Left lung (tissue), 14 donors: ENCODE measurements at places on chromosomes 5 and 9. TPM values are rescaled to one million over a fixed set of nuclear protein-coding genes. Genes with fewer than 3 reads are reported as not detected.

The HDAC3 gene
- polyA plus RNA-seq, result 120 TPM

The F12 gene
- polyA plus RNA-seq, result 0.20 TPM

The C9orf50 gene
- 0.23 TPM for polyA plus RNA-seq

The TCOF1 gene
- 29.0 TPM for polyA plus RNA-seq

The SPATA6L gene
- 7.3 TPM for polyA plus RNA-seq

The TMEM252 gene
- 2.5 TPM for polyA plus RNA-seq

DNA sequence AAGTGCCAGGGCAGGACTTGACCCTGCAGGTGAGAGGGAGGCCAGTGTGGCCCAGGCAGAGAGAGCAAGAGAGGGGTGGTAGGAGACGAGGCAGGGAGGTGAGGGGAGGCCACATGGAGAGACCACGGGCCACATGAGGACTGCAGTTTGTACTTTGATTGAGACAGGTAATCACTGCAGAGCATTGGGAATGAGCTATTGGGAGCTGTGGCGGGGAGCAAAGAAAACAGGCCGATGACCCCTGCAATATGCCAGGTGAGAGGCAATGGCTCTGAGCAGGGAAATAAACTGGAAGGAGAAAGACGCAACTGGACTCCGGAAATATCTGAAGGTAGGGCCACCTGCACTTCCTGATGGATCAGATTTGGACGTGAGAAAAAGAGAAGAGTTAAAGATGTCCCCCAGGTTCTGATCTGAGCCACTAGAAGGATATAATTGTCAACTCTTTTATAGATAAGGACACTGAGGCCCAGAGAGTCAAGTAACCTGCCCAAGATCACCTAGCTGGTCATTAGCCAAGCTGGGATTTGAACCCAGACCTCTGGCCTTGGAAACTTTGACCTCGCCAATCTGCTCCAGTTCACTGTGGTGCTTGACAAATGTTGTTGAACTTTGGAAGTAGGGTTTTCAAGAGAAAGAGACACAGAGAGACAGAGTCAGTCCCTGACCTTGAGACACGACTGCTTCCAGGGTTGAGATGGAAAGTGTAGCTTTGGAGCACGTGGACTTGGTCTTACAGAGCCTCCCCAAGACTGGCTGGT lies 42.3 kb downstream of the DUSP1 start:
- DNase-seq, result no peak

DNA sequence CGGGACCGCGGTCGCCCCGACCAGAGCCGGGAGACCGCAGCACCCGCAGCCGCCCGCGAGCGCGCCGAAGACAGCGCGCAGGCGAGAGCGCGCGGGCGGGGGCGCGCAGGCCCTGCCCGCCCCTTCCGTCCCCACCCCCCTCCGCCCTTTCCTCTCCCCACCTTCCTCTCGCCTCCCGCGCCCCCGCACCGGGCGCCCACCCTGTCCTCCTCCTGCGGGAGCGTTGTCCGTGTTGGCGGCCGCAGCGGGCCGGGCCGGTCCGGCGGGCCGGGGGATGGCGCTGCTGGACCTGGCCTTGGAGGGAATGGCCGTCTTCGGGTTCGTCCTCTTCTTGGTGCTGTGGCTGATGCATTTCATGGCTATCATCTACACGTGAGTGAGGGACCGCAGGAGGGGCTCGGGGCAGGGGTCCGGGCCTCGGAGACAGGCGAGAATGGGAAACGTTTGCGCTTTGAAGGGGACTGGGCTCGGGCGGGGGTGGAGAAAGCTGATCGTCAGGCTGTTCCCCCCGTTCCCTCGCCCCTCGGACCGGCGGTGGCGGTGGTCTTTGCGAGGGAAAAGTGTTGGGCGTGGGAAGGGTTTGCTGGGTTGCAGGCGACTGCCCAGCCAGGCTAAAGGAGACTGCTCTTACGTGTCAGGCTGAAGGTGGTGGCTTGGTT lies 457 bp downstream of the UGCG start:
- peak; percentile 89 for DNase-seq

GRCh38 chr5:4245076-4245475 lies 649.4 kb downstream of the IRX1 start:
- no peak for DNase-seq

GRCh38 chr5:11164531-11165294 lies 403.7 kb upstream of the DAP start:
- DNase-seq, result no peak

GRCh38 chr9:34568774-34569173 lies 20.8 kb downstream of the CNTFR start:
- DNase-seq, result no peak

DNA sequence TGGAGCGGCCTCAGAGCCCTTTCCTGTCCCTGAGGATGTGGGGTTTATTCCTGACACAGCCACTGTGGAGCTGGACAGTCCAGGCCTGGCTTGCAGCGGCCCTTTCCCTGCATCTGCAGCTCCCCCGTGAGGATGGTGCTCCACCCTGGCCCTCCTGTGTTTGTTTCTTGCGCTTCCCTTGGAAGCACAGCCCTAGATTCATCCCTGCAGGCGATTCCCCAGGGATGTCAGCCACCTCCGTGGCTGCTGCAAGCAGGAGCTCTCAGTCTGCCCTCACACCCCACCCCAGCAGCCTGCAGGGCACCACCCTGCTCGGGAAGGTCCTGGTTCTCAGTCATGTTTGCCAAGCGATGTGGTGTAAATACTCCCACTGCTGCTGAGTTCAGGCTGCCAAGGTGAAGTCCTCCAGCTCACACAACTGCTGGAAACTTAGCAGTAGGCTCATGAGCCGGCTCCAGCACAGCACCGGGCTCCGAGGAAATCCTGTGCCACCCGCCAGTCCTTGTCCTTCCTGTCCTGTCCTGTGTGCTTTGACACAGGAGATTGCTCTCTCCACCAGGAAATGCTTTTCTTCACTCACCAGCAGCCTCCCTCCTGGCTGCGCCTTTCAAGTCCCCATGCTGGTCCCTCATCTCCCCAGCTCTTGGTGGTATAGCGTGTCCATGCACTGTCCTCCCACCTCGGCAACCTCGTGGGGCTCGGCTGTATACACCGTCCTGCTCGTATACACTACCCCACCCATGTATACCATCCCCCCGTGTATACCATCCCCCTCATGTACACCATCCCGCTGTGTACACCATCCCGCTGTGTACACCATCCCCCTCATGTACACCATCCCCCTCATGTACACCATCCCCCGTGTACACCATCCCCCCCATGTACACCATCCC lies 16.2 kb downstream of the ROPN1L start:
- no peak for DNase-seq

DNA sequence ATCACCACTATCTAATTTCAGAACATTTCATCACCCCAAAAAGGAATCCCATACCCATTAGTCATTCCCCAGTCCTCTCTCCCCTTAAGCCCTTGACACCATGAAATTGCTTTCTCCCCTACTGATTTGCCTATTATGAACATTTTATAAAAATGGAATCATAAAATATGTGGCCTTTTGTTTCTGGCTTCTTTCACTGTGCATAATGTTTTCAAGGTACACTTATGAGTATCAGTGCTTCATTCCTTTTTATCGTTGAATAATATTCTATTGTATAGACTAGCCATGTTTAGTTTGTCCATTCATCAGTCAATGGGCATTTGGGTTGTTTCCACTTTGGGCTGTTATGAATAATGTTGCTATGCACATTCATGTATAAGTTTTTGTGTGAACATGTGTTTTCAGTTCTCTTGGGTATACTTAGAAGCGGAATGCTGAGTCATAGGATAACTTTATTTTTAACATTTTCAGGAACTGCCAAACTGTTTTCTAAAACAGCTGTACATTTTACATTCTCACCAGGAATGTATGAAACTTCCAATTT lies 40.4 kb upstream of the FGF1 start:
- no peak for DNase-seq

GRCh38 chr9:134570711-134571325 lies 70.8 kb upstream of the COL5A1 start:
- peak; percentile 72 for DNase-seq

GRCh38 chr5:177426566-177427210 lies at the start of gene GRK6:
GRK6 (plus strand) TSS chr5:177426676; CDS start chr5:177426846, 170 bp downstream.
- peak; percentile 47 for DNase-seq

GRCh38 chr5:158485604-158486081 lies 614.1 kb downstream of the EBF1 start:
- peak; percentile 43 for DNase-seq

GRCh38 chr5:17384181-17384580 lies 113.8 kb upstream of the TAF11L2 start:
- no peak for DNase-seq

- no peak for DNase-seq
Observed at GRCh38 chr9:137492464-137493363, 33.6 kb upstream of the NSMF start.

- peak; percentile 96 for DNase-seq
Observed at GRCh38 chr9:104927912-104928740, at the start of gene ABCA1. ABCA1 (minus strand) TSS chr9:104928155; CDS start chr9:104903679, 24,476 bp downstream.

- DNase-seq, result peak; percentile 43
Observed at GRCh38 chr5:123718238-123718637, 206.3 kb downstream of the CSNK1G3 start.
